ENCODE measurements at places on chromosomes 16 and 17.

DNA sequence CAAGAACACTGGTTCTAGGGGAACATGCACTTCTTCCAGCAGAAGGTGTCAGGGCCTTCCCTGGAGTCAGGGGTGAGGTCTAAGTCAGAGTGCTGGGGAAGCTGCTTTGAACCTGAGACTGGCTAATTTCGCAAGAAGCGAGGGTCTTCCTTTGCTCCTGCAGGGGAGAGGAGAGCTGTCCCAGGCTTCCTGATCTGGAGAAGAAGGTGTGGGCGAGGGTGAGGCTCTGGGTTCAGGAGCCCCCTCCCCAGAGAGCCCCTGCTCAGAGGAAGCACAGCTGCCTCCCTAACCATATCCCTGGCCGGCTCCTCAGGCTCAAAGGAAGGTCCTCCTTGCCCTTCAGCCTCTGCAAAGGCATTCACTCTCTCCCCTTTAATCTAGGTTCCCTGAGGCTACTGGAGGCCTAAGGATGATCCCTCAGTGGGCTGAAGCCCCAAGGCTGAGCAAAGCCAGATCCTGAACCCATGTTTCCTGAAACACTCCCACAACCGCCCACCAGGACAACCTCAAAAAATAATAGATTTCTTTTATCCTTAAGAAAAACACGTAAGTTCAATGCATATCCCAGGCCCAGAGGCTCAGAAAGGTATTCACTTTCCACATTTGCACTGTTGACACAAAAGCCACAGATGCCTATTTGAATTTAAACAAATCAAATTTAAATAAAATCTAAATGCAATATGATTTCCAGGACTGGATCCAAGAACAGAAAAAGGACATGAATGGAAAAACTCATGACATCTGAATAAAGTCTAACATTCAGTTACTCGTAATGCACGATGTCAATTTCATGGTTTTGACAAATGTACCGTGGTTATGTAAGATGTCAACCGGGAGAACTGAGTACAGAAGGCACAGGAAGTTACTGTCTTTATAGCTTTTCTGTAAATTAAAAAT is 71.5 kb upstream of the RCVRN start:
- no peak for DNase-seq

DNA sequence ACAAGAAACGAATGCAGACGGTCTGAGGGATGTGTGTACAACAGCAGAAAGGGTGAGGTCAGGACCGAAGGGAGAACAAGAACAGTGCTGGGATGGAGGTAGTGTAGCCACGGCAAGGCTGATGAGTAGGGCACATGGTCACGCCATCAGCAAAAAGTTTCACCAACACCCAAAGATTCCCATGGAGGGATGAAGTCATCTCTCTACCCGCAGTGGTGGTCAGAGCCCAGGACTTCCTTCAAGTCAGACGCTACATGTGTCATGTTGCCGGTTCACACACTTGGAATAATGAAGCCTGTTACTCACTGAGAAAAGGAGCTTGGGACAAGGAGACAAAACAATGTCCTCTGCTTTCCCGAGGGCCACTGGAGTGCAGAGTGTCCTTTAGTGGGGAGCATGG is 79.7 kb downstream of the SALL1 start:
- no peak for DNase-seq

DNA sequence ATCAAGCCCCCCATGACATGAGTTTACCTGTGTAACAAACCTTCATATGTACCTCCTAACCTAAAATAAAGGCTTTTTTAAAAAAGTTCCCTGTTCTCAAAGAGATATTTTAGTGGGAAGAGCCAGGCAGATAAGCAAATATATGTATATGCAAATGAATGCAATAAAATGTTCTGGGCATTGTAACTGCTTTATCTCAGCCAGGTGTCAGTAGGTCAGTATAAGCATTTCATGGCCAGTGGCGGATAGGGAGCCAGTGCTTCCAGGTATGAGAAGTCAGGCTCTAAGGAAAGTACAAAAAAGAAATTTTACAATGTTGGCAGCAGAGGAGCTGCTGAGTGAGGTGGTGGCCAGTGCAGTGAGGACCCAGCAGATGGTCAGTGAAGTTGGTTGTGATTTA is 53.9 kb downstream of the TNRC6C start:
- no peak for DNase-seq

GRCh38 chr17:79154446-79154845 is 79.8 kb downstream of the ENGASE start:
- DNase-seq, result no peak

DNA sequence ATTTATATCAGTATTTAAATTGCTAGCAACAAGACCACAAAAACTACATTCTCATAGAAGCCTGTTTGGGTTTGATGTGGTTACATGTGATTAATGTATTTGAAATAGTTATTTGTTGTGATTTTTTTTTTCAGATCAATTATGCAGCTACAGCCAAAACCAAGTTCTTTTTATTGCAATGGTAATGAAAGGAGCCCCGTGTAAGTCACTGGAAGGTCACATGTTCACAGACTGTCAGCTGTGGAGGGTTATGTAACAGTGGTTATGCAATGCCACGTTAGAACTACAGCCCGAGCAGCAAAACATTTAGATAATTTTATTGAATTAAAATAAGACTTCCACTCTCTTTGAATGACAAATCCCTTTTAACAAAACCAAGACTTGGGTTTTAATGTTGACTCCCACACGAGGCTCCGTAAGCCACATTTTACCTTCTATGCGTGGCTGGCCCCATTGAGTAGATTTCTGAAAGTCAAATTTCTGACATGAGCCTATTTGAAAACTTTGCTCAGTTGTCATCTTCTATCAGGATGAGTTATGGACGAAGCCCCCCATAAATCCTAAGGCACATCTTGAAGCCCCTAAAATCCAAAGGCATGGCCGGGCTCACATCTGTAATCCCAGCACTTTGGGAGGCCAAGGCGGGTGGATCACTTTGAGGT is 41.8 kb upstream of the SEC14L1 start:
- no peak for DNase-seq

GRCh38 chr17:68516732-68517131 is 4.5 kb downstream of the PRKAR1A start:
- DNase-seq, result no peak

DNA sequence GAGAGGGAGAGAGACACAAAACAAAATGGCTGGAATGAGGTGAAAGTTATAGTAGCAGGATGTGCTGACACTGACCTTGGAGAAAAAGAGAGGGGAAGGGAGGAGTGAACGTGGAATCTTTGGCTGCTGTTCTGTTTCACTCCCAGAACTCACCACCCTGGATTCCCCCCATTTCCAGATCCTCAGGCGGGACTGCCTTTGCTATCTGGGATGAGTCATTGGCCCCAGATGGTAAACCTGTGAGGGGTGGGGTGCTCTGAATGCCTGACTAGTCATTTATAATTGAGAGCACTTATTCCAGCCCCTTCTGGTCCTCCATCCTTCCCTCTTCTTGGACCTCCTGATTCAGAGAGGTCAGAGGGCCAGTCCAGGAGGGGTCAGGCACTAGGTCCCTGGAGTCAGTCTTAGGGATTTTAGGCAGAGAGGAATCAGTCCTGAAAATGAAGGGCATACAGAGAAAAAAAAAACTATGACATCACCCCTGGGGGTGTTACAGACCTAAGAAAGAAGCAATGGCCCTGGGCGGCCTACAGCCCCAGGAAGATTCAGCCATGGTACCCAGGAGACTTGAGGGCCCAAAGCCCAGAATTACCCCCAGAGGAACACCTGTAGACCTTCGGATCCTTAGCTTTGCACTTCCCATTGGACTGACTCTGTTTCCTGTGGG is 2.2 kb upstream of the ZG16 start:
- no peak for DNase-seq

- no peak for DNase-seq
Measured at GRCh38 chr17:45904866-45905265, 10.5 kb downstream of the MAPT start.

- no peak for DNase-seq
Measured at GRCh38 chr16:72884573-72884972, 163.4 kb downstream of the ZFHX3 start.
